Inflammatory macrophage treated with lipopolysaccharide for 1 hour (primary cell): ENCODE measurements at places on chromosomes 11 and 22.

- DNase-seq = no peak
Measured at GRCh38 chr22:50115693-50116092, 25.9 kb downstream of the MOV10L1 start.

DNA sequence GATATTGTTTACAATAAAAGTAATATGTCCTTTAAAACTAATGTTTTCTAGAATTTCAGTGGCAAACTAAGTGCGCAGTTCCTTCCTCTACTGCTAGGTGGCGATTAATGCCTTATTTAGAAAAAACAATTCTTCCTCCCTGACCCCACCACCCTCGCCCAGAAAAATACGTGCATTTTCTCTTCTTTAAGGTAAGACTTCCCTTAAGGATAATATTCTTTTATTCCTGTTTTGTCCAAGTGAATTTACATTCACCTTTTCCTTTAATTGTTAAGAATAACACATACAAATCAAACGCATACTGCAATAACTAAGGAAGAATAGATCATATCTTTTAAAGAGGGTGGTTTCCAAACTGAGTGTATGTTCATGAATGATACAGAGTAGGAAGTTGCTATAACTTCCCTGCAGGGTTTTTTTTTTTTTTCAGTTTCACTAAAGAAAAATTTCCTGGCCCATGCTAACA is 17.0 kb upstream of the PSMA1 start:
- peak; percentile 84 for DNase-seq

DNA sequence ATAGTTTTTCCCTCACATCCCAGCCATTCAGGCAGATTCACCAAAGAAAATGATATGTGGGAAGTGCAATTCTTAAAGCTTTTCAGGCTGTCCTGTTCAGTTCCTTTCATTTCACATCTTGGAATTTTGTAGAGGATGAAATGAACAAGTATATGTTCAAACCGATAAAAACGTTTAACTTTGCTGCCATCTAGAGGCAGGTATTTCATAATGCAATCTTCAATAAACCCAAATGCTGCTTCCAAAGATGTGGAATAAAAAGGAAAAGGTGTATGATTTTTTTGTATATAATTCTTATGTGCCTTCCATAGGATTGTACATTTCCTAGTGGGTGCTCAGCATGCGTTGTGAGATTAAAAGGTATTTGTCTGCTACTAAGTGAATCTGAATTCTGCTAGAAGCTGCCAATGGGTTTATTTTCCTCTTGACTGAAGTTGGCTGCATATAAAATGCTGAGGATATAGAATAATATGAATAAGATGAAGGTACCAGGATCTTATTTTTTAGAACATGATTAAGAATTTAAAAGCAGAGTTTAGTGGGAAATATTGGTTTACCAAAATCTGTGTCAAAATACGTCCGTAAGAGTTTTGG is 199.3 kb downstream of the PGR start:
- DNase-seq = peak; percentile 19

- DNase-seq = no peak
Measured at GRCh38 chr11:92225568-92226330, 1.1 kb downstream of the FAT3 start.

DNA sequence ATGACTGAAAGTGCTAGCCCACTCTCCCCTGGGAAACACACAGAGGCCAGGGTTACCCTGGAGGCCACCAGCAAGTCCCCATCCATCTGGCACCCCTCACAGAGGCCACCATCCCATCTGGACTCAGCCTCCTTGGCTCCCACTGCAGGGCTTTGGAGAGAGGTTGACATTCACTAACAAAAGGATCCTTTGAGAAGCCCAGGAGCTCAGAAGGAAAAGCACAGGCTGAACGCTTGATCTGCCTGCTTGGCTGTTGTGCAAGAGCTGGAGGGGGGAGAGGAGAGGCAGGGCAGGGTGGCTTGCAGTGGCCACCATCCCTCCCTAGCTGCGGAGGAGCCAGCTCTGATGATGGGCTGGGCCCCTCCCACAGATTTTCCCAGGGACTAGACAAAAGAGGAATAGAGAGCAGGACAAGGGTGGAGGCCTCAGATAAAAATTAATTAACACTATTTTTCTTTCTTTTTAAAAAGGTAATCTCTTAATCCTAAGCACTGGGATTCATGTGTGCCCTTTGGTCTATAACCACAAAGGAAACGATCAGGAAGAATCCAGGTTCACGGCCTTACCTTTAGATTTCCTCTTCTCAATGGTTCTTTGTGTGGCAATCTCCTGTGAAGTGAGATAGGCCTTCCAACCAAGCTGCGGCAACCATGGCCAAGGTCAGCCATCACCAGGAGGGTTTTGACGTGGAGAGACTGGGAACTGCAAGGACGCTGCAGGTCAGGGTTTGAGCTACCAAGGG is 154.7 kb downstream of the BARX2 start:
- DNase-seq = no peak

DNA sequence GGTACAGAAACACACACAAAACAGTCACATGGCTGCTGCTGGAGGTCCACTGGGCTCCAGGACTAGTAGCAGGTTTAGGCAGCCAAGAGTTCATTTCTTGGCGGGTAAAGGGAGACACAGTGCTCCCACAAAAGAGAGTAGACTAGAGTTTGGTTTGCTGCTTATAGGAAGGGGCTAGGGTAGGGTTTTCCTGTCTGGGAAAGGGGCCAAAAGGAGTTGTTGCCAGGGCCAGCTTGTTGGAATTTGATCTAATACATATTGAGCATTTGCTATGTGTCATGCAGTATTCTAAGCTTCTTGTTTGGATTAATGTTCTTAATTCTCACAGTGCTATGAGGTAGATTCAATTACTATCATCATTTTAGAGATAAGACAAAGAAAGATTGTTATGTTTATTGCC is 195.1 kb upstream of the PLET1 start:
- no peak for DNase-seq

- DNase-seq = peak; percentile 43
Measured at GRCh38 chr11:119573858-119574257, 150.9 kb upstream of the THY1 start.

- no peak for DNase-seq
Measured at GRCh38 chr11:120272303-120272702, 32.4 kb downstream of the POU2F3 start.

- DNase-seq = no peak
Measured at GRCh38 chr11:11806586-11806985, 35.2 kb upstream of the USP47 start.

GRCh38 chr11:130133716-130134115 is 25.9 kb upstream of the ST14 start:
- DNase-seq = no peak
